ENCODE measurements at places on chromosomes 6 and 20.
A peak's percentile ranks its signal among the peaks of the same experiment; 100 is the strongest.

GRCh38 chr6:119322715-119323350, 26.7 kb downstream of the MAN1A1 start:
- peak; percentile 51 for DNase-seq

DNA sequence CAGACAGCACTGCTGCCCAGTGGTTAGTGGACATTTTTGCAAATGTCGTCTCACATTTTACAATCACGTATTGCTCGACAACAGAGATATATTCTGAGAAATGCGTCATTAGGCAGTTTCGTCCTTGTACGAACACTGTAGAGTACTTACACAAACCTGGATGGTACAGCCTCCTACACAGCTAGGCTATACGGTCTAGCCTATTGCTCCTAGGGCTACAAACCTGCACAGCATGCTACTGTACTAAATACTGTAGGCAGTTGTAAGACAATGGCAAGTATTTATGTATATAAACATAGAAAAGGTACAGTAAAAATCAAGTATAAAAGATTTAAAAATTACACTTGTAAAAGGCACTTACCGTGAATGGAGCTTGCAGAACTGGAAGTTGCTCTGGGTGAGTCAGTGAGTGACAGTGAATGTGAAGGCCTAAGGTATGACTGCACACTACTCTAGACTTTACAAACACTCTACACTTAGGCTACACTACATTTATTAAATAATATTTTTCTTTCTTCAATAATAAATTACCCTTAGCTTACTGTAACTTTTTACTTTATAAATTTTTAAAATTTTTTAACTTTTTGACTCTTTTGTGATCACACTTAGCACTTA, 43.1 kb downstream of the ALDH5A1 start:
- DNase-seq = no peak

DNA sequence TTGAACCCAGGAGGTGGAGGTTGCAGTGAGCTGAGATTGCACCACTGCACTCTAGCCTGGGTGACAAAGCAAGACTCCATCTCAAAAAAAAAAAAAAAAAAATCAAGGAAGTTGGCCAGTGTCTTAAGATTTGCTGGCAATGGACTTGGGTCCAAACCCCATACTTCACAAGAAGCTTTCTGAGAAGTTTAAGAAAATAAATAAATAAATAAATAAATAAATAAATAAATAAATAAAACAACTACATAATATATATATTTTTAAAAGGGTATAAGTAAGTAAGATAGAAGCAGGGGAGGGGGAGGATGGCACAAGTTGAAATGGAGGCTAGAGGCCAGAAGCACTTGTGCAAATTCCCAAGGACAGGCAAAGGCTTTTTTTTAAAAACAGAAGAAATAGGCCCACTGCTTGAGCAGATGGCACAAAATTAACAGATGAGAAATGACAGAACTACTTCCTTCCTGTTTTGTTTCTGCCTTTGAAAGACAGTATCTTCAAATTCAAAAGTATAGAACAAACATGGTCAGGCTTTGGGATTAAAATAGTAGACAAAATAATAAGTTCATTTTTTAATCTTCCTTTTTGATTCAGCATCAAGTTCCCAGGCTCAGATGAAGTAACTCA, 287.7 kb downstream of the ALDH8A1 start:
- no peak for DNase-seq

DNA sequence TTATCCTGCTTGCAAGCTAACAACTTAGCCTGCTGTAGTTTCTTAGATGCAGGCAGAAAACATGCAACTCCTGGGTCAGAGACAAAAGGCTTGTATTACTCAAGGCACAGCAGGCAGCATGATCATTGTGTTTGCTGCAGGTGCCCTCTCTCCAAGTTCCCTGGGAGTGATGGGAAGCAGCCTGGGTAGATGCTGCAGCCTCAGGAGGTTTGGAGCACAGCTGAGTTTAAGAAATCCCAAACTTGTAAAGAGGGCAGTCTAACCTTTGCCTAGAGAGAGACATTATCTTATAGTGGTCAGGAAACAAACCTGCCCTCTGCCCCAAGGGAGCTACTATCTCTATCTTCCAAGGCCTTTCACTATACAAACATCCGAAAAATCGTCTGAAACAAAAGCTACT, 61.1 kb downstream of the PFDN4 start:
- no peak for DNase-seq

DNA sequence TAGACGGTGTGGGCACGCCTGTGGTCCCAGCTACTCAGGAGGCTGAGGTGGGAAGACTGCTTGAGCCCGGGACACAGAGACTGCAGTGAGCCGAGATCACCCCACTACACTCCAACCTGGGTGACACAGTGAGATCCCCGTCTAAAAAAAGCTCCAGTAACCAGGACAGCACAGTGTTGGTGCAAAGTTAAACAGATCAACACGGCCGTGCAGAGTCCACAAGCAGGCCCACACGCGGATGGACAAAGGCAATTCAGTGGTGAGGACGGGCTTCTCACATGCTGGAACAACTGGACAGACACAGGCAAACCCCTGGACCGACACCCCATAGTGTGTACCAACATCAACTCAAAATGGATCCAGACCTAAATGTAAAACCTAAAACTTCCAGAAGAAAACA, 41.7 kb downstream of the TAF4 start:
- DNase-seq = no peak

- no peak for DNase-seq
Observed at GRCh38 chr20:51118216-51118615, 95.3 kb upstream of the KCNG1 start.

DNA sequence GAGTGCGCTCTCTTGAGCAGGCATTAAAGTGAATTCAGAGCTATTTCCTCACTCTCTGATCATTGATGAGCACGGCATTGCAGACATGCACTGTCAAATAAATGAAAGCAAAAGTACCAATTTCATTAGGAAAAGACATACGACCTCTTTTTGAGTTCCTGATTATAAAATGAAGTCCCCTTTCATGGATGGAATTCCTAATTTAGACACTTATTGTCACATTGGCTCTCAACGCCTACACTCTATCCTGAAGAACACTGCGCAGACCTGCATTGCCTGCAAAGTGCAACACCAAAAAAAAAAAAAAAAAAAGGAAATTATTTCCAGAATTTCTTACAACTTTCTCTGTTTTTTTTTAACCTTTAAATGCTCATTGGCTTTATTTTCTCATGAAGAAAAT, 1.6 kb downstream of the ADGRB3 start:
- no peak for DNase-seq

DNA sequence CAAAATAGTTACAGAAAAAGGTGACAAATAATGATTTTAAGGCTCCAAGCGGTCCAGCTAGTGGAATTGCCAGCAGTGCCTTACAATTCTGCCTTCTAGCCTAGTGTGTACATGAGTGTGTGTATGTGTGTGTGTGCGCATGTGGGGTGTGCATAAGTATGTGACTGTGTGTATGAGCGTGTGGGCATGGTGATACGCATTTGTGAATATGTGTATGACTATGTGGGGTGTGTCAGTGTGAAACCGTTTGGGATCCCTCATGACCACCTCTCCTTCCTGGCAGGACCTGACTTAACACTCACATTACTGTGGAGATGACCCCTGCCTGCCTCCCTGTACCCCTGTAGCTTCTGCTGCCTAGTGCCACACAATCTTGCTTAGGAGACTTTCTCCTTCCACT, 40.4 kb upstream of the RNF182 start:
- DNase-seq = no peak

DNA sequence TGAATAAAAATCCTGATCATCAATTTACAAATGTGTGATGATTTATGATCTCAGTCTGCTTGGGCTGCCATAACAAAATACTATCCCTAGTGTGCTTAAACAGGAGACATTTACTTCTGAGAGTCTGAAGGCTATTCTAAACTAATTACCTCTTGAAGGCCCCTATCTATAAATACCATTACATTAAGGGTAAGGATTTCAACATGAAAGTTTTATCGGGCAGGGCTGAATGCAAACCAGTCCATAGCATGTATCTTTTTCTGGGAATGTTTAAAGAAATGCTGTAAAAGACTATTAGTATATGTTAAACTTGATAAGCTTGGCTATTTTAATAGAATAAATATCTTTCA, 48.2 kb downstream of the TRDN start:
- DNase-seq = no peak

DNA sequence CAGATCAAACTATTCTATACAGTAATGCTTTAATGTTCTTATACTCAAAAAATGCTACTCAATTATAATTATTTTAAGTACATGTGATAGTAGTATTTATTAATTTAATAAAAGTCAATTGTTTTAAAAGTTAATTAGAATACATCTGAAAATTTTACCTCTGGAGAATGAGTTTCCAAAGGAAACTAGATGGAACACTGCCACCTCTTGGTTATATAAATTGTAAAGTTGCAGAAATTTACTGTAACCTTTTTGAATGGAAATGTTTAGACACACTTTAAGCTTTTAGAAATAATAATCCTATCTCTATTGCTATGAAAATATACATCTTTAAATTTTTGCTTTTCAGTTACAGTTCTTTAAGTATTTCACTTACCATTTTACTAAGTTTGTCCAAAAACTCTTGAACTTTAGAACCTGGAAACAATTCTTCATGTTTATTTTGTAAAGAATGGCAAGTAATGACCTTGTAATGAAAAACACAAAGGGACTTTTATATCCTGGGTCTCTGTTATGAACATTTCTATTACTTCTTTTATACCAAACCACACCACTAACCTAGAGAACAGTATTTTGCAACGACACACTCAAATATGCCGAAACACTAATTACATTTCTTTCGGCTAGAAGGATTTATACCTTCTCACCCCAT, 10.9 kb upstream of the BMP5 start:
- no peak for DNase-seq

GRCh38 chr20:32007787-32008616, 2.2 kb upstream of the CCM2L start:
- no peak for DNase-seq

DNA sequence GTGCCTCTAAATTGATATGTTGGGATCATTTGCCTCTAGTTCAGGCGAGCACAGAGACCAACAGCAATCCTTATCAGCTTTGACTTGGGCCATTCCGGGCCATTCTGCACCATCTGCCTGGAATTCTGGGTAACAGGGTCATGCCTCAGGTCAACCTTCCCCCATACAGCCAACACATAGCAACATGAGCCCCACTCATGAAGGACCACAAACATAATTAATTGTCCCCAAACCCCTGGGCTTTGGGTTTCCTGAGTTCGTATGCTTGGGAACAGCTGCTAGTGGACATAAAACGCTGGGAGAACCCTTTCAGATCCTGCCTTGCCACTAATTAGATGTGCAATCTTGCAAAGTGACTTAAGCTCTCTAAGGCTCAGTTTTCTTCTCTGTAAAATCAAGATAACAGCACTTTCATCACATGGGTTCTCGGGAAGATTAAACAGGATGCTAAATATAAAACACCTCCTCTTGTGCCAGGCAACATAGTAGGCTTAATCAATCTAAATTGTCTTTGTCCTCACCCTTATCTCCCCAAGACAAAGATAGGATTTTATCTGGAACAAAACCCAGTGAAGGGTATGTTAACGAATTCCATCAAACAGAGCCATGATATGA, 426.5 kb downstream of the CD83 start:
- DNase-seq = no peak

DNA sequence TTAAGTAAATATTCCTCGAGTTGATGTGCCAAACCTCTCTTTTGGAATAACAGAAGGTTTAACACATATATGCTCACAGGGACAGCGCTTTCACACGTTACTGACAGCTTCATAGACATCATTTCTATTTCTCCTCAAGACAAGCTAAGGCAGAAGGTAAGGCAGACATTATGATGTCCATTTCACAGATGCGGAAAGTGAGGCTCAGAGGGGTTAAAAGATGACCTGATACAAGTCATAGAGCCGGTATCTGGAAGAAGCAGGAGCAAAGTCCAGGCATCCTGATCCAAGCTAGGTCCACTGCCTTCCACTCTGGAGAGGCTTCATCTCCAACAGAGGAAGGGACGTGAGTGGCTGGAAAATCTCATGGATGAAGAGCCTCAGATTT, 86.7 kb downstream of the FOXC1 start:
- DNase-seq = no peak

DNA sequence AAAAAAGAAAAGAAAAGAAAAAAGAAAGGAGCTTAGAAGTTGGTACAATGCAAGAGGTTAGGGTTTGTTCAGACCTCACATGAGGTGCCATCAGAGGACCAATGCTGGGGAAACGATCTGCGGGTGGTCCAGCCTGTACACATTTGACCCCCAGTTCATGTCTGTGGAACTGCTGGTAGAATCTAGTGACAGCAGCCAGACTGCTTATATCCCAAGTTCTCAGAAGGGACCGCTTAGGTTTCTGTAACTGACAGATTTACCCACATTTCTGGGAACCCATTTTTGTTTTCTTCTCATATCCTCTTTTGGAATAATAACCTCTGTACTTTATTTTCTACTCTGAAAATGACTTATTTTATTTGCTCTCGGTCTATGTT, 4.7 kb downstream of the PPP1R18 start:
- peak; percentile 24 for DNase-seq

GRCh38 chr6:92433911-92434310, 985.4 kb downstream of the EPHA7 start:
- DNase-seq = no peak

GRCh38 chr6:145375502-145375901, 359.8 kb downstream of the EPM2A start:
- DNase-seq = no peak

DNA sequence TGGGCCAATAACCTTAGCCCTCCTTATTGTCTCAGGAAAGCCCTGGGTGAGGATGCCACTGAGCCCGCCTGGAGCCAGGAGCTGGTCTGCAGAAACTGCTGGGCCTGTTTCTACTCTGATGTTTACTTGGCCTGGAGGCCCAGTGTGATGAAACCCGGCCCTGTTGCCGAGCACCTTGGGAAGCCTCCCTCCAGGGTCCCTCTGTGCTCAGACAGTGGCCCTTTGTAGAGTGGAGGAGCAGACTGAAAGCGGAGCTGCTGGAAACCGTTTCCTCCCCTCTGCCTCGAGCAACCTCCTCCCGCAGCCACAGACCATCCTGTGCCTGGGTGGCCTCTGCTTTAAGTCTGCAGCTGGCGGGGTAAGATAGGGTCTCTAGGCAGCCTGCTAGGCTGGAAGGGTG, 84.1 kb upstream of the EPB41L1 start:
- no peak for DNase-seq

GRCh38 chr6:71106276-71106675, 149.4 kb upstream of the B3GAT2 start:
- DNase-seq = no peak

DNA sequence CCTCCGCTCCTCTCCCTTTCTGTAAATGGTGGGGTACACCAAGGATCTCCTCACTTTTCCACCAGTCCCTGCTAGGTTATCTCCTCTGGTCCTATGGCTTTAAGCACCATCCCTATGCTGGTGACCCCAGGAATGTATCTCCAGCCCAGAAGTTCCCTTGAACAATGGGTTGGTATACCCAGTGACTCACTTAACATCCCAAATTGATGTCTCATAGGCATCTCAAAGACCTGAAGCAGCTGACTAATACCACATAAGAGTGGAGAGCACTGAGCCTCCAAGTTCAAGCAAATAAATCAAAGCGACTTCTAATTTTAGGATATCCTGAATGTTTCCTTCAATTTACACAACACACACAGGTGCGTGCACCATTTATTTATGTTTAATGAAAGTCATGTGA, 48.3 kb downstream of the ADGRF1 start:
- DNase-seq = no peak

GRCh38 chr6:103687430-103687829, 1172.3 kb downstream of the HACE1 start:
- DNase-seq = no peak

GRCh38 chr6:134495203-134495889, 177.4 kb upstream of the SGK1 start:
- DNase-seq = no peak
